Activated naive CD8-positive, alpha-beta T cell treated with anti-CD3 and anti-CD28 coated beads for 36 hours (primary cell): ENCODE measurements at places on chromosomes 6 and 20.
A peak's percentile ranks its signal among the peaks of the same experiment; 100 is the strongest.

DNA sequence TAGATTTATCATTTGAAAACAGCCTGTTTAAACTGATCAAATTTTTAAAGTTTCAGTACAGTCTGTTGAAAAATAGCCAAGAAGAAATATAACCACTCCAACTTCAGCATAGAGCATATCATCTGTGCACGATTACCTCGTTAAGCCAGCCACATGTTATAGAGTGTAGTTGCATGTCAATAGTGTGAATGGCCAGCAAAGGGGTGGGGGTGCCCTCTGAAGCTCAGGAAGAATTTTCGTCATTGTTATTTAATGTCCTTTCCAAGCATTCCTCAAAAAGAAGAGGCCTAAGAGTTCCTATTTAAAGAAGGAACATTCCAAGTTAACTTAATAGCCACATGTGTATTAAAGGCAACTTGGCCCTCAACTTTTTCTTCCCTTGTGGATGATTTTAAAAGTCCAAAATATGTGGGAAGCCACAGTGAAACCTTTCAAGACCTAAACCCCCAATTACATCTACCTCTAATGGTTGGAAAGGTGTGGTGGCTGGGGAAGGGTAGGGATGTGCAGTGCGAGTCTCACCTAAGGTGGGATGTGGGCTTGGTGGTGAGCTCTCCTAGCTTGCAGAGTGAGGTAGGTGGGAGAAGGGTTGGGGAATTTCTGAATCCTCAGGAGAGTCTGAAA is 1.8 kb upstream of the CCN2 start:
- DNase-seq: no peak

DNA sequence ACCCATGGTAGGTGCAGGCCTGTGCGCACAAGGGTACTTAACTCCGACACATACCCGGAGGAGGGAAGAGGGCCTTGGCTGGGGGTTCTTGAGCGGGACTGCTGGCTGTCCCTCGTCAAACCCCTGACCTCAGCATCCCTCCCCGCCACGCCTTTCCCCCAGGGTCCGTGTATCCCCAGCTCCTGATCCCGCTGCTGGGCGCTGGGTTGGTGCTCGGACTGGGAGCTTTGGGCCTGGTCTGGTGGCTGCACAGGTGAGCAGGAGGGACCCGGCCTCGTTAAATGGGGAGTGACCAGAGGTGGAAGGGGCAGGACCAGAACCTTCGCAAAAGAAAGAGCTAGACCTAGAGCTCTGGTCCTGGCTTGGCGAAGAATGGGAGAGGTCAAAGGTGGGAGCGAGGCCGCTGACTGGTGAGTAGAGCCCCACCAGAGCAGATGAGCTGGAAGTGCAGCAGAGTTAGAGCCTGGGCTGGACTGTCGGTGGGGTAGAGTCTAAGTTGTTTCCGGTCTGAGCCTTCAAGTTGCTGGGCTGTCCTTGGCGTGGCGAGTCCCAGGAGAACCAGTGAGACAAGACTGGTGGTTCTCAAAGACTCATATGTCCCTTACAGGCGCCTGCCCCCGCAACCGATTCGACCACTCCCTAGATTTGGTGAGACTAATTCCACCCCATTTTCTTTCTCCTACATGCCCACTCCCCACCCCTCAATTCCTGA is 963 bp downstream of the MPIG6B start:
- DNase-seq: no peak

DNA sequence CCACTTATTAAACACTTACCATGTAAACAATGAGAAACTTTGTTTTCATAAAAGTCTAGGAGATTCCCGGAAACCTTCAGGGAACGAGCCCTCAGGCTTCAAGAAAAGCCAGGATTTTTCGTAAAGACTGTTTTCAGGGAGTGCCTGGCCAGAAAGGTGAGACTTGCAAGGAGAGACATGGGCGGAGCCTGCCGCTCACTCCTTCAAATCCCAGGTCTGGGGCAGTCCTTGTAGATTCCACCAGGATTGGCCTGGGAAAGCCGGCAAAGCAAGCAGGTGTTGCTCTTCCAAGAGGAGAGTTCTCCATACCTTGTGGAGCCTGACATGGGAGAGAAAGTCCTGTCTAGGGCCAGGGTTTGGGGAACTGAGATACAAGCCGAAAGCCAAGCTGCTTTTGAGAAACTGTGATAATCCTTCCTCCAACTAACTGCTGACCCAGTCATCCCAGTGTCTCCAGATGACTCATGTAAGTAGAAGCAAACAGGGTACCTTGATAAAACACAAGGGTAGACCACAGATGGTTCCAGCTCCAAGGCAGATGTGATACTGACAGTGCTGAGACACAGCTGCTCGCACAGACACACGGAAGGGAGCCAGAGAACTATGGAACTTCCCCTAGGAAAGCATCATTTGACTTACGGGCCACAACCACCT is 69.4 kb upstream of the NAA20 start:
- DNase-seq: no peak

DNA sequence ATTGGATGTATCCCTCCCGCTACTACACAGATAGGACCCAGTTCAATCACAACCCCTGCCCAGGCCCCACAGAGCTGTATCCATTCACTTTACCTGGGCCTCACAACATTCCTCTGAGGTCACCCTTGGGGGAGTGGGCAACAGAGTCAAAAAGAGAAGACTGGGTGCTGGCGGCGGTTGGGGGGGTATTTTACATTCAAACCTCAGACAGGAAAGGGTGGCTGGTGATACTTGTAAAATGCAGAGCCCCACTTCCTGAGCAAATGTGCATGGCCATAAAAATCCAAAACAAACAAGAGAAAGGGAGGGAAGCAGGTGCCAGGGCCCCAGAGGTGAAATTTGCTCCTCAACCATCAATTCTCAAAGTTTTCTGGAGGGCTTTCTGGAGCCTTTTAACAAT is 3.5 kb downstream of the LRFN2 start:
- DNase-seq: no peak

GRCh38 chr6:52541135-52541534 is 35.7 kb downstream of the TRAM2 start:
- no peak for DNase-seq

GRCh38 chr6:117555882-117556498 is 46.3 kb downstream of the GOPC start:
- DNase-seq: peak; percentile 18
